ENCODE measurements at places on chromosomes 6 and 20. TPM values are rescaled to one million over a fixed set of nuclear protein-coding genes. Genes with fewer than 3 reads are reported as not detected.

FAXC gene
- total RNA-seq, result 13.0 TPM

TRIM15 gene
- not detected for total RNA-seq

SRXN1 gene
- 153 TPM for total RNA-seq

TPX2 gene
- total RNA-seq, result 111 TPM
